Smooth muscle cell of trachea (primary cell): ENCODE measurements at places on chromosomes 2 and 18. TPM values are rescaled to one million over a fixed set of nuclear protein-coding genes. Genes with fewer than 3 reads are reported as not detected.

SP5 gene
- total RNA-seq = not detected in 2 replicates

ANKRD44 gene
- total RNA-seq = 8.0 and 8.3 TPM in 2 replicates

ZNF804A gene
- 1.9 and 2.3 TPM in 2 replicates for total RNA-seq

SLC30A3 gene
- total RNA-seq = 0.15 and 0.50 TPM in 2 replicates

SLC14A1 gene
- total RNA-seq = 62.7 and 81.0 TPM in 2 replicates

FAP gene
- 112 and 143 TPM in 2 replicates for total RNA-seq

TEX44 gene
- not detected in 2 replicates for total RNA-seq

ARHGAP25 gene
- total RNA-seq = 0.66 and 1.7 TPM in 2 replicates

CGREF1 gene
- 3.6 and 6.1 TPM in 2 replicates for total RNA-seq

NOSTRIN gene
- total RNA-seq = 0.33 and 0.58 TPM in 2 replicates

KCNIP3 gene
- 2.9 and 3.6 TPM in 2 replicates for total RNA-seq

C1D gene
- total RNA-seq = 17.5 and 23.9 TPM in 2 replicates

NR4A2 gene
- 0.15 and 0.33 TPM in 2 replicates for total RNA-seq

PDCD1 gene
- total RNA-seq = not detected in 2 replicates

MAPK4 gene
- total RNA-seq = not detected in 2 replicates

FZD7 gene
- 17.0 and 82.4 TPM in 2 replicates for total RNA-seq

CHRNA1 gene
- not detected in 2 replicates for total RNA-seq

CCDC74B gene
- 4.8 and 9.3 TPM in 2 replicates for total RNA-seq

ACSL3 gene
- total RNA-seq = 151 and 208 TPM in 2 replicates

CNGA3 gene
- total RNA-seq = under 0.01 and 0.17 TPM in 2 replicates

SRD5A2 gene
- not detected in 2 replicates for total RNA-seq

WDR7 gene
- 24.6 and 36.5 TPM in 2 replicates for total RNA-seq

SCTR gene
- total RNA-seq = not detected in 2 replicates

TLX2 gene
- total RNA-seq = 0.58 and 0.83 TPM in 2 replicates

BCL11A gene
- total RNA-seq = under 0.01 and 0.15 TPM in 2 replicates

CAPN14 gene
- total RNA-seq = 0.33 and 0.58 TPM in 2 replicates

TFPI gene
- 135 and 159 TPM in 2 replicates for total RNA-seq

HMSD gene
- total RNA-seq = 0.15 and 0.17 TPM in 2 replicates

NGEF gene
- total RNA-seq = 0.44 and 4.3 TPM in 2 replicates

TAF4B gene
- 1.9 and 3.5 TPM in 2 replicates for total RNA-seq

SLC9A4 gene
- total RNA-seq = not detected in 2 replicates

TMEFF2 gene
- 1.7 and 2.8 TPM in 2 replicates for total RNA-seq

RBM44 gene
- total RNA-seq = 0.17 and 0.58 TPM in 2 replicates

RAB6C gene
- total RNA-seq = not detected in 2 replicates

KCNG2 gene
- total RNA-seq = 0.73 and 3.3 TPM in 2 replicates

LONRF2 gene
- total RNA-seq = under 0.01 TPM in 2 replicates

PDE11A gene
- not detected in 2 replicates for total RNA-seq

TUBA3E gene
- not detected in 2 replicates for total RNA-seq

PLEKHH2 gene
- 2.5 and 5.7 TPM in 2 replicates for total RNA-seq

DSG4 gene
- total RNA-seq = not detected in 2 replicates

FOXD4L1 gene
- total RNA-seq = 0.15 and 0.17 TPM in 2 replicates

DSG1 gene
- not detected in 2 replicates for total RNA-seq

OR6B2 gene
- 0.17 TPM in 1 of 2 replicates, not detected in the other for total RNA-seq

MATN3 gene
- 0.99 and 1.9 TPM in 2 replicates for total RNA-seq

POTEE gene
- not detected in 2 replicates for total RNA-seq

SERPINB4 gene
- not detected in 2 replicates for total RNA-seq

ANKMY1 gene
- total RNA-seq = 7.0 and 8.4 TPM in 2 replicates

SGPP2 gene
- total RNA-seq = not detected in 2 replicates

SLC23A3 gene
- total RNA-seq = 1.2 and 2.0 TPM in 2 replicates

TMEM178A gene
- 1.0 and 1.3 TPM in 2 replicates for total RNA-seq

TUBA4B gene
- 0.17 TPM in 1 of 2 replicates, not detected in the other for total RNA-seq

SULT1C4 gene
- total RNA-seq = under 0.01 TPM in 1 of 2 replicates, not detected in the other

IGFBP5 gene
- 474 and 2,317 TPM in 2 replicates for total RNA-seq

DPP10 gene
- total RNA-seq = not detected in 2 replicates

DTYMK gene
- 22.0 and 70.8 TPM in 2 replicates for total RNA-seq

ICA1L gene
- 3.6 and 7.1 TPM in 2 replicates for total RNA-seq
